ENCODE measurements at places on chromosomes 12 and 14. TPM values are rescaled to one million over a fixed set of nuclear protein-coding genes. Genes with fewer than 3 reads are reported as not detected.

- DNase-seq, result no peak
These were observed 29.8 kb upstream of the TMED10 start for GRCh38 chr14:75206190-75206589.

DNA sequence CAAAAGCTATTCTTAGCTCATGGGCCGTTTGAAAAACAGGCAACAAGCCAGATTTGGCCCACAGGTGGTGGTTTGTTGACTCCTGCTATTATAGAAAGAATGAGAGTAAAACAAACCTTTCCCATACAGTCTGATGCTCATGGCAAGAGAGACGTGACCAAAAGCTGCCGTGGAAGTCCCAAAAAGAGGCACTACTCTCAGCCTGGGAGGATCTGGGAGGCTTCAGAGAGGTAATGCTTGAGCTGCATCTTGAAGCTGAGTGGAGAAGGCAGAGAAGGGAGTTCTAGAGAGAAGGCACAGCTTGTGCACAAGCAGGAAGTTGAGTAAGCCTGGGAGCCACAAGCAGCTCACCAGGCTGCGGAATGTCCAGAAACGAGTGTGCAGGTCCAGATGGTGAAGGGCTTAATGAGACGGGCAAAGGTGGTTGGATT, 9.6 kb downstream of the PLXNC1 start:
- no peak for DNase-seq

DNA sequence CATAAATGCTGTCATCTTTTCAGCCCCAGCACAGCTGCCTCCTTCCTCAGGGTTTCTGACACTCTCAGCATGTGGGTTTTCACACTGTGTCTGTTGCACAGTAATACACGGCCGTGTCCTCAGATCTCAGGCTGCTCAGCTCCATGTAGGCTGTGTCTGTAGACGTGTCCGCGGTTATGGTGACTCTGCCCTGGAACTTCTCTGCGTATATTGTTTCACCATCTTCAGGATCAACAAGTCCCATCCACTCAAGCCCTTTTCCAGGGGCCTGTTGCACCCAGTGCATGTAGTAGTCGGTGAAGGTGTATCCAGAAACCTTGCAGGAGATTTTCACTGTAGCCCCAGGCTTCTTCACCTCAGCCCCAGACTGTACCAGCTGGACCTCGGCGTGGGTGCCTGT, 1210.6 kb downstream of the TMEM121 start:
- DNase-seq, result no peak

The MGST1 gene
- total RNA-seq, result not detected

The SLC38A4 gene
- not detected for total RNA-seq

DNA sequence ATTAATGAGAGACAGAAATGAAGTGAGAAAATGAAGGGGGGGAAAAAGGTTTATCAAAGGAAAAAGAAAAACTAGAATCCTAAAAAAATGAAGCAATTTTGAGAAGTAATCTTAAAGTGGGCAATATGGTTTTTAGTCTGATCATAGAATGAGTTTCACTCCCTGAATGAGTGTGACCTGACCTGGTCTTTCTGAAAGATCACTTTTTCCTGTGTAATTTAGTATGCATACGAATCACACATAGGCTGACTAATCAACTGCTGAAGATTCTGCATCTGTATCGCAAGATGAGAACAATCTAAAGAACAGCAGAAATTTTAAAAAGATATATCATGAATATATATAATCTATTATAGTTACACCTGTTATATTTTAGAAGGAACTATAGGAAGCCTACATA, 11.3 kb downstream of the GNPTAB start:
- no peak for DNase-seq

GRCh38 chr12:55829967-55830600, 697 bp upstream of the DNAJC14 start:
- peak; percentile 64 for DNase-seq

- DNase-seq, result no peak
These were observed 103.5 kb downstream of the SYNE2 start for GRCh38 chr14:63956326-63956725.

DNA sequence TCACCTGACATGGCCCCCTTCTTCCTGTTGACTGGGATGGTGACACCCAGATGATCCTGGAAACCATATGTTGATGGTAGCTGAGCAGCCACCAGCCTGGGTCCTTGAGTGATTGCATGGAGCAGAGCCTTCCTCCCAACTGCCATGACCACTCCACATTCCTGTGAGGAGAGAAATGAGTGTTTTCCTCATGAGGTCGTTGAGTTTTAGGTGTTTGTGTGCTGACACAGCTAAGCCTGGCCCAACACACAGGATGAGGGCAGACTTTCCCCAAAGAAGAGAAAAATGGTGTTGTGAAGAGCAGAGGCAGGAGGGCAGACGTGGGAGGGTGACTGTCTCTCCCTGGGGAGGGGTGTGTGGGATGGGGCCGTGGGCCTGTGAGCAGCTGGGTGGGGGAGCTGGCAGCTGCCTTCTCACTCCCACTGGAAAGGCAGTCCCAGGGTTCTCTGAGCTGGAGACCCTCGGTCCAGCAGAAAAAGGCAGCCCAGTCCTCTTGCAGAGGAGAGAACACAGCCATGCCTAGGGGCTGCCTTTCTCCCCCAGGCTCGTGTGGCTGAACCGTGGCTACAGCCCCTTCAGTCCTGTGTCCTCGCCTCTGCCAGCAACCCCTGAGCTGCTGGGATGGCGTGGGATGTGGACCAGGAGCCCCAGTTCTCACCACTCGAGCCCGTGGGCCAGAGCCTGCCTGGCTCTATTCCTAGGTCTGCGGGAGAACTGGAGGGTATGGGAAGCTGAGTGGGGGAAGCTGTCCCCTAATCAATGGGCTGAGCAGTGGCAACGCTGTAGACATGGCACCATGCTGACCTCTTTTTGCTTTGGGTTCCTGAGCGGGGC, 257.0 kb downstream of the ADGRD1 start:
- DNase-seq, result no peak

DNA sequence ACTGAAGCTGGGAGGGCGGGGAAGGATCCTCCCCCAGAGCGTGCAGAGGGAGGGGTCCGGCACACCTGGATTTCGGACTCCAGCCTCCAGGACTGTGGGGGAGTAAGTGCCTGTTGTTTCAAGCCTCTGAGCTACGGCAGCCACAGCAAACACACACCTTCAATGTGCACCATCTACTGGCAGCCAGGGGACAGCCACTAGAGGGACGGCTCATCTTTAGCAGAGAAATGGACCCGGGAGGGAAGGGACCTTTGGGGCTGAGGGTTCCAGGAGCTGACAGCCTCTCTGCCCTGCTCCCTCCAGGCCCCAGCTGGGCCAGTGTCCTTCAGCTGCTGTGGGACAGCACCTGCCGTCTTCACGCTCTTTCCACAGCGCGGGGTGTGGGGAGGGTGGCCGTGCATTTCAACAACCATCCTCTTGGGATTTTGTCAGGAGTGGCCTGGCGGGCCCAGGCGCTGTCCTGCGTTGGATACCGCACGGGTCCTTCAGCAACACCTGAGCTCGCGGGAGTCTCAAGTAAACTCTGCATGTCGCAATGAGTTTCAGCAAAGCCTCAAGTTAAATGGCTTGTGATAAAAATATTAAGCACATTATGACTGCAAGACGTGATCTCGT, 209.2 kb upstream of the C14orf180 start:
- peak; percentile 85 for DNase-seq

The HSPB8 gene
- total RNA-seq, result not detected
